CD8-positive, alpha-beta memory T cell (primary cell): ENCODE measurements at places on chromosomes 6 and 20.

DNA sequence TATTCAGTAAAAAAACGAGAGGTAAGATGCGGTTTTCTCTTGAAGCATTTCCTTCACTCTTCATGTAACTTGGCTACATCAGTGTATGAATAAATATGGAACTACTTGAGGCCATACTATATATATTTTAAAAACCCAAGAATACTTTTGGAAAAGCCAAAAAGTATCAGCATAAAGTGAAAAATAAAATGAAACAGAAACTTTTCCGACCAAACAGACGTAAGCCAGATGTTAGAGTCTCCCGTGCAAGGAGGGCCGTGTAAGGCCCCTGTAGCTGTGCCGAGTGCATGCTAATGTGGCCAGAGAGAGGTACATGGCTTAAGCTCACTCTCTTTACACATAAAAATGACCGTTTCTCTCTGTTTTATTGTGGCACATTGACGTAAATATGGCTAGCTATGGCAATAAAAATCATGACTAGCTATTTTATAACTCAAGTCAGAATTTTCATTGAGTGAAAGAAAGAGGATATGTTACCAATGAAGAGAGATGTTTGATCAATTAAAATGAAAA lies 140.1 kb upstream of the GMDS start:
- DNase-seq = no peak

- DNase-seq = no peak
These were observed 57.3 kb downstream of the THEMIS start for GRCh38 chr6:127843582-127843981.

DNA sequence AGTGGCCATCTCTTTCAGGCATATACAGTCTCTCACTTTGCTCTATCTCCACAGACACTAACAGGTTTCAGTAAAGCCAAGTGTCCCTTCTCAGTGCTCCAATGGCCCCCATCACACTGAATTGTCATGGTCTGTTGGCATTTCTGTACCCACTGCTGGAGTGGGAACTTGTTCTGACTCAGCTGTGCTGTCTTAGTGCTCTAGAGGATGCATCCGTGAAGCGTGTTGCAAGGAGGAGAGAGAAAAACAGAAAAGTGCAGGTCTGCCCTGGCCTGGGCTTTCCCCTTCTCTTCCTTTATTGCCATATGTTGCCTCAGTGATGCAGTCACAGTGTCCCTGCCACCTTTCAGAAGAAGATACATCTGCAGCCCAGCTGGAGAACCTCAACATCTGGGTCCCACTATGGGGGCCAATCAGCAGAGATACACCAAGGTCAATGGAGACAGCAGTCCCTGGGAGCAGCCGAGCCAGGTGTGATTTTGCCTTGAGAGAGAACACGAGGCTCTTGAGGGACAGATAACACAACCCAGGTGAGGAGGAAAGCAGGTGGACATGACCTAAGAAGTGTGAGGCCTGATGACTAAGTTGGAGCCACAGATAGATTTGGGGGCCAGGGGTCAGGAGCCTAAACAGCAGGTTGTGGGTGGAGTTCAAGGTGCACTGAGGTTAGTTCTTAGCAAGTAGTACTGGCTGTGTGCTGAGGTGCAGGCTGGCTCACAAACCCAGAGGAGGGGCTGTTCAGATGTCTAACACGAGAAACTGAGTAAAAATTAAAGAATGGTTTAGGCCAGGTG lies 5.6 kb upstream of the PLCG1 start:
- no peak for DNase-seq

DNA sequence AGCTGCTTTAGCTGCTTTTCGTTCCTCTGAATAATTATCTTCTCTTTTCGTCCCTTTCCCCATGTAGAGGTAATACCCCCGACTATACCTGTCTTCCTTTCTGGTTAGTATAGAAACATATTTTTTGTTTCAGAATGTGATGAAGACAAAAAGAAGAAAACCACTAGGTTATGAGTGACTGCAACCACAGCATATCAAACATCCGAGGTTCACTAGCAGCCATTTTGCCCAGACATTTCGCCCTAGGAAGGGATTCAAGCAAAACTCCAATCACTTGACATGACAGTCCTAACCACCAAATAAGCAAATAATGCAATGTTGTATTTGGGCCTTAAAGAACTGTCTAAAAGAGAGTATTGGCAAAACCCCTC lies 9.4 kb downstream of the SNX5 start:
- no peak for DNase-seq

- DNase-seq = no peak
These were observed 94.3 kb upstream of the FAM8A1 start for GRCh38 chr6:17505767-17506280.

DNA sequence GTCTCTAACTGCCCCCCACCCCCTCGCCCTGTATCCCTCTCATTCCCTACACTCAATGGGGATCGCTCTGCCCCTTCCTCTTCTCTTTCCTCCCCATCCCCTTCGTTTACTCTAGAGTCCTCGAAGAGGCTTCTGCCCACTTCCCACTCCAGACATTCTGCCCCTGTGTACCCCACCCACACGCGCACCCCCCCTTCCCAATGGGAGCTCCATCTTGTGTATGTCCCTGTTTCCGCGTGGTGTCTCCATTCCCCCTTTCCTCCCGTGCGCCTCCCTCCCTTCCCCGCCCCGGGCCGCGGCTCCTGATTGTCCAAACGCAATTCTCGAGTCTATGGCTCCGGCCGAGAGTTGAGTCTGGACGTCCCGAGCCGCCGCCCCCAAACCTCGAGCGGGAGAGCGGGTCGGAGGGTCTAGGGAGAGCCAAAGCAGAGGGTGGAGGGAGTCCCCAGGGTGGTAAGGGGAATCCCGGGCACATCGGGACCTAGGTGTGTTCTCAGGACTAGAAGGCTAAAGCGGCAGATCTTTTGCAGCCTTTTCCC lies 679 bp upstream of the RING1 start:
- no peak for DNase-seq

GRCh38 chr6:21666853-21667681 lies 73.5 kb downstream of the SOX4 start:
- no peak for DNase-seq

GRCh38 chr6:14100966-14101365 lies 16.6 kb upstream of the CD83 start:
- no peak for DNase-seq

- no peak for DNase-seq
These were observed 23.9 kb downstream of the FAM50B start for GRCh38 chr6:3873051-3873450.

GRCh38 chr6:35972471-35973367 lies 51.7 kb downstream of the SLC26A8 start:
- no peak for DNase-seq

- no peak for DNase-seq
These were observed 246.0 kb upstream of the TENT5A start for GRCh38 chr6:81998432-81998831.

GRCh38 chr6:105880030-105880492 lies 206.1 kb upstream of the PRDM1 start:
- DNase-seq = no peak

DNA sequence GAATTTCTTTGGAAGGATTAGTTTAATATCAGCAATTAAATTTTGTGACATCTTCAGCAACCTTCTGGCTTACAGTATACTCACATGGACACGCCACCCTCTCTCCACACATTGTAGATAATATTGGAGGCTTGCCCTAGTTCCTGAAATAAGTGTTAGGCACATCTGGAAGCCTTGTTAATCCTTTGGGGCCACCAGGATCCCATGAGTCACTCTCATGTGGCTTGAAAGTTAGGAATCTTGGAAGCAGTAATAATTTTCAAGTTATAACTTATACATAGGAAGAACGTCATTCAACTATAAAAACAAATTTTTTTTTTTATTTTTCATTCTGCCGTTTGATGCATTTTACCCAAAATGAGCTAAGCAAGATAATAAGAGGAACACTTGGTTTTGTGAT lies 20.5 kb downstream of the LAMA4 start:
- DNase-seq = no peak

GRCh38 chr6:40815731-40816130 lies 223.3 kb downstream of the UNC5CL start:
- DNase-seq = no peak

DNA sequence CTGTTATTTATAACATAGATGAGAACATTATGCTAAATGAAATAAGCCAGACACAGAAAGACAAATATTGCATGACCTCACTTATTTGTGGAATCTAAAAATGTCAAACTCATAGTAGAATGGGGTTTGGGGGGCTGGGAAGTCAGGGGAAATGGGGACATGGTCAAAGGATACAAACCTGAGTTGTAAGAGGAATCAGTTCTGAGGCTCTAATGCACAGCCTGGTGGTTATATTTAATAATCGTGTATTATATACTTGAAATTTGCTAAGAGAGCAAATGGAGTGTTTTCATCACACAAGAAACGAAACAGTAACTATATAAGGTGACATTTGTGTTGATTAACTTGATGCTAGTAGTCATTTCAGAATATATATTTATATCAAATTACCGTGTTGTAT lies 40.8 kb upstream of the GFOD1 start:
- no peak for DNase-seq

DNA sequence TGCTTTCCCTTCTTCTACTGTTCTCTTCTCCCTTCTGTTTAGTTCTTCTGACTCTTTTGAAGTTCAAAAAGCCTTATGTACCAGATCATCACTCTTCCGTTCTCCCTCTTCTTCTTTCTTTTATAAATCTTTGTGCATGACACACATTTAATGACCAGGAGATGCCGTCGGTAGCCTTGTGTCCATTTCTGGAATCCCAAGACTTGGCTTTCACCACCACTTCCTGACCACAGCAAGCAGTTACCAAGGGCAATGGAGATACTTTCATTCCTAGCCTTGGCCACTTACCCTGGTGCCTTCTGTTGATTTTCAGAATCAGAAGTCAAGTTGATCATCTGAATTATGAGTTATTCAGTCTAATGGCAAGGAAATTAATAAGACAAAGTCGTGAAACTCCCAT lies 268.5 kb upstream of the QKI start:
- no peak for DNase-seq

GRCh38 chr6:157773248-157773773 lies 49.7 kb upstream of the SNX9 start:
- no peak for DNase-seq

GRCh38 chr6:44275749-44276648 lies 5.7 kb downstream of the TMEM151B start:
- peak; percentile 30 for DNase-seq

DNA sequence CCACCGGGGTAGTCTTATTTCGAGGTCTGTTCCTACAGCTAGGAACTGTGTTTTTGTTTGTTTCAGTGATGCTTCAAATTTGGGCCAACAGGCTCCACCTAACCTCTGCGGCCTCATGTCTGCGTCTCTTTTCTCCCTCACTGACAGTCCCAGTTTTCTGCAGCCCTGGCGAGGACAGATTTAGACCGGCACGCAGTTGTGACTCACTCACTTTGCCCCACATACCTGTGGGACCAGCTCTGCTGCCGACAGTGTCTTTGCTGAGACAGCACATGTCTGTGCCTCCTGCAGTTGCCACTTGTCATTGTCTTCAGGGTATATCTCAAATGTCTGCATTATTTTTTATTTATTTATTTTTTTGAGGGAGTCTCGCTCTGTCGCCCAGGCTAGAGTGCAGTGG lies 29.2 kb downstream of the OSBPL2 start:
- DNase-seq = no peak

DNA sequence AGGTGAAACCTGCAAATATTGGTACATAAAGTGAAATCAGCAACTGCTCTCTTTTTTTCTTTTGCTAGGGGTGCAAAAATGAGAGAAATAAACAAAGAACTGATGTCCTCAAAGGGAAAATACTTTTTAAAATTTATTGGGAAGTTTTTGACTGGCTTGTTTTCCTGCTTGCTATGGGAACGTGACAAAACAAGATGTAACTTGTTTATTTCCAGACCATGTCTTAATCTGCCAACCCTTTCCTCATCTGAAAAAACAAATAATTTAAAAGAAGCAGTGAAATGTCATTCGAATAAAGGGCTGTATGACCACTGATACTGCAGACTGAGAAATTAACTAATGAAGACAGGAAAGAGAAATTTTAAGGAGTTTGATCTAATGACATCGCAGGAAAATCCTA lies 221.9 kb downstream of the CBLN4 start:
- DNase-seq = no peak

GRCh38 chr6:112227411-112227810 lies 27.0 kb downstream of the LAMA4 start:
- DNase-seq = no peak

GRCh38 chr20:45336530-45337366 lies 11.5 kb downstream of the SDC4 start:
- no peak for DNase-seq

- no peak for DNase-seq
These were observed 315.5 kb downstream of the PRL start for GRCh38 chr6:21981235-21981833.

DNA sequence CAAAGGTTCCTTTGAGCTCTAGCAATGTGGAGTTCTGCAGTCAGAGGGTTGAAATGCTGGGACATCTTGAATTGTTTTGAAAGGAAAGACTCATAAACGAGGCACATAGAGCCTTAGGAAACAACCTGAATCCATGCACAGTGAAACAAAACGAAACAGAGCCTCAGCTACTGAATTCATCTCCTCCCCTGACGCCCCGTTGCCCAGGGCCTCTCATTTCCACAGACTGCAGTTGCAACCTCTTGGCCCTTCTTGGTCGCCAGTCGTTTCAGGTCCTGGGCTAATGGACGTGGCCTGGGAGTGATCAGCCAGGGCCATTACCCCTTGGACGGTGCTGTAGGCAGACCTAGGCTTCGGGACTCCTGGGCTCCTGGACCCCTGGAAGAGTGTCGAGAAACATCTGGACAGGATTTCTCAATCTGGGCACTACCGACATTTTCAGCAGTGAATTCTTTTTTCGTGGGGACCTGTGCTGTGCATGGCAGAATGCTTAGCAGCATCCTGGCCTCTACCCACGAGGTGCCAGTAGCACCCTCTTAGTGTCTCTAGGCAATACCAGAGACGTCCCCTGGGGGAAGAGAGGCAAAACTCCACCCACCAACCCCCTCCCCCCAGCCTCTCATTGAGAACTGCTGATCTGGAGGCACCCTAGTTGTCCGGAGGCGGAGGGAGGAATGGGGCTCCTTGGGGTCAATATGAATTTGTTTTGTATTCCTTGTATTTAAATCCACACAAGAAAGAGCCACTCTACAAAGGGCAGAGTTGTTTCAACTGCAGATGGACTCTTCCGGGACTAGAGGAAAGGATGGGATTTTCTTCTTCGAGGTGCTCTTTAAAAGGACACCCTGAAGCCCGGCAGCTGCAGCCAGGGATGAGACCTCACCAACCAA lies 50.2 kb downstream of the TMEM242 start:
- no peak for DNase-seq
